Stimulated activated CD8-positive, alpha-beta memory T cell treated with anti-CD3 and anti-CD28 coated beads, Interleukin-2, amount 100 ng/mL, for 1 hour (primary cell): ENCODE measurements at places on chromosomes 7 and 10.

DNA sequence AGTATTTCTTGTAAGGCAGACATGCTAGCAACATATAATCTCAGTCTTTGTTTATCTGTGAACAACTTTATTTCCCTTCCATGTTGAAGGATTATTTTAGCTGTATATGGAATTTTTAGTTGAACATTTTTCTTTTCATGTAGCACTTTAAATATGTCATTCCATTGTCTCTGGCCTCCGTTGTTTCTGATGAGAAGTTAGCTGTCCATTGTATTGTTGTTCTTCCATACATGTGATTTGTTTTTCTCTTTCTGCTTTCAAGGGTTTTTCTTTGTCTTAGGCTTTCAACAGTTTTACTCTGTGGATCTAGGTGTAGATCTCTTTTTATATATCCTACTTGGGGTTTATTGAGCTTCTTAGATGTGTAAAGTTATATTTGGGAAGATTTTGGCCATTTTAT is 66.3 kb upstream of the COMTD1 start:
- no peak for DNase-seq

DNA sequence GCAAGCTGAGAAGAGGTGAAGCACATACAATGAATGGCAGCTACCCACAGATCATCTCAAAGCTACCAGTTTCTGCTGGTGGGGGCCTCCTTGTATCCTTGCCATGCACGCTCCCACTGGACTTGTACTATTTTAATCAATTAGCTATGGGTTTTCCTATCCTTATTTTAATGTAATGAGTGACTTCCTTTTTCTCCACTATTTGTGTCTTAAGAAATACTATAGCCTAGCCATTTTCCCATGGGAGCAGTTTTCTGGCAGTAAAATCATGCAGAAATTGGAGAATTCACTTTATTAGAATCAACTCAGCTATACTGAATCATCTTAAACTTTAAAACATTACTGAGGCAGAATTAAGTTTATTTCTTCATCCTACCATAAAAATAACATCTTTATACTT is 73.5 kb downstream of the CTNNA3 start:
- no peak for DNase-seq

DNA sequence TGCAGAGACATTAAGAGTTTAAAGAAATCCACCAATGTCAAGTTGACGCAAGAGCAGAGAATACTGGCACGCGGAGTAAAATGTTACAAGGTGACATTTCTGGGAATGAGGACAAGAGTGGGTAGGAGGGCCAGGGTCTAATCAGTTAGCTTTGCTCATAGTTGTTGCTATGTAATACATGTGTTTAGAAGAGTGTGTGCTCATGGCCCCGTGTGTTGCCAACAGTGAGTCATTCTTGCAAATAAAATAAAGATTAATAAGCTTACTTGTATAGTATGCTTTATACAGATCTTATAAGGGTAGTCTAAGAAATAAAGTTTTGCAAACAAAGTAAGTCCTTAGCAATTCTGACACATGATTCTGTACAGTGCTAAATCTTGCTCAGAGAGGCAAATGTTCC is 64.5 kb downstream of the DNMBP start:
- DNase-seq: no peak

DNA sequence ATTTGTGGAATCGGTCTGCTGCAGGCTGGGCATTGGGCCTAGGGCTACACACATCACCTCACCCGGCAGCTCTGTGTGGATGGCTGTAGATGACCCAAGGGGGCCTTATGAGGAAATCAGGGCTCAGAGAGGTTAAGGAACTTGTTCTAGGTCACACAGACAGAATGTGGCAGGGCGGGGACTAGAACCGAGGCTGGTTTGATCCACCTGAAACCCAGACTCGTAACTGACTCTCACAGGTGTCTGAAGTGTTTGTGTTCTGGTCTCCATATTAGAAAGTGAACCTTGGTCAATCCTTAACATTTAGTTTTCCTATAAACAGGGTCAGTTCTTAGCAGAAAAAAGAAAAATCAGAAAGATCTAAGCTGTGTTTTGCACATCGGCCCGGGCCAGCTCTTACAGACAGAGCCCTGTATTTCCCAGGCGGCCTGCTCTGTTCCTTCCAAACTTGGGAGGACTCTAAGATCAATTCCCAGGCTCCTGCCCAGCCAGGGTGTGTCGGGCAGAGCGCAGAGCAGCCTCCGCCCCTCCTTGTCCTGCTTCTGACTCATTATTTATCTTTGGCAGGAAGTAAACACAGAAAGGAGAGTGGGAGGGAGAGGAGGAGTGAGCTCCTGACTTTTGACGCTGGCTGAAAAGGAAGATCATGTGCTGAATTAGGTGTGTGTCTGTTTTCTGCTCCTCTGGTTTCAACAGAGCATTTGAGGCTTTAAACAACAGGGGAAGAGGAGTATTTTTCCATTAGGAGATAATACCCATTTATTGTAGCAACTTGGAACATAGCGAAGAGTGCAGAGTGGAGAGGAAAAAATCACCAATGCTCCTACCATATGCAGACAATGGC is 74.1 kb downstream of the TACC2 start:
- no peak for DNase-seq
